A172 (cell line): ENCODE measurements at places on chromosomes 12 and 14. TPM values are rescaled to one million over a fixed set of nuclear protein-coding genes. Genes with fewer than 3 reads are reported as not detected.

GRCh38 chr14:53003776-53004175, 52.9 kb upstream of the FERMT2 start:
- DNase-seq = no peak

DNA sequence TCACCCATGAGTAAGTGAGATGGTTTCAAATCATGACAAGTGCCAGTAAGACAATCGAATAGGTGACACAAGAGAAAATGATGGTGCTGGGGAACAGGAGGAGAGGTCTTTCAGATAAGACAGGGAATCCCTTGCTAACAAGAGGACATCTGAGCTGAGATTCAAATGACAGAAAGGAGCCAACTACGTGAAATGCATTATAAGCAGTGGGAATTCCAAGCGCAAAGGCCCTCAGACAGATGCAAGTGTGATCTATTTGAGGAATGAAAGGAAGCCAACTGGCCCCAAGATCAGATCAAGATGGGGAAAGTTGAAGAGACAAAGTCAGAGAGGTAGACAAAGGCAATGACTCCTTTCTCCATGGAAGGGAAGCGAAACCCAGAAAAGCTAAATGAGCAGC, 4.7 kb downstream of the KCNK10 start:
- DNase-seq = no peak

GRCh38 chr14:24918822-24919221, 131.1 kb downstream of the STXBP6 start:
- no peak for DNase-seq

DNA sequence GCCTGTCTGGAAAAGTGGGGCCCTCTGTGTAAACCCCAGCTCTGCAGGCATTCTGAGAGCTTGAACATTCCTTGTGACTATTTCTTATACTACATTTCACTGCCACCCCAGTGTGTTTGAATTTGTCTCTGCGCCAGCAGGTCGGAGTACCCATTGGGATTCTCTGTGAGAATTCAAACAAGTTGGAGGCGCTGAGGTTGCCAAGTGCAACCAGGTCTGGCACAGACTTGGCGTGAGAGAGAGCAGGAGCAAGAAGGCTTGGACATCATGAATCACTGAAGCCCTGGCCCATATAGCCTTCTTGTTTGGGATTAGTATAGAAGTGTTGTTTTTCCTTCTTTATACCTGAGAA, 33.0 kb upstream of the ATP2A2 start:
- no peak for DNase-seq

GRCh38 chr14:44215660-44216059, 291.4 kb downstream of the FSCB start:
- no peak for DNase-seq

DNA sequence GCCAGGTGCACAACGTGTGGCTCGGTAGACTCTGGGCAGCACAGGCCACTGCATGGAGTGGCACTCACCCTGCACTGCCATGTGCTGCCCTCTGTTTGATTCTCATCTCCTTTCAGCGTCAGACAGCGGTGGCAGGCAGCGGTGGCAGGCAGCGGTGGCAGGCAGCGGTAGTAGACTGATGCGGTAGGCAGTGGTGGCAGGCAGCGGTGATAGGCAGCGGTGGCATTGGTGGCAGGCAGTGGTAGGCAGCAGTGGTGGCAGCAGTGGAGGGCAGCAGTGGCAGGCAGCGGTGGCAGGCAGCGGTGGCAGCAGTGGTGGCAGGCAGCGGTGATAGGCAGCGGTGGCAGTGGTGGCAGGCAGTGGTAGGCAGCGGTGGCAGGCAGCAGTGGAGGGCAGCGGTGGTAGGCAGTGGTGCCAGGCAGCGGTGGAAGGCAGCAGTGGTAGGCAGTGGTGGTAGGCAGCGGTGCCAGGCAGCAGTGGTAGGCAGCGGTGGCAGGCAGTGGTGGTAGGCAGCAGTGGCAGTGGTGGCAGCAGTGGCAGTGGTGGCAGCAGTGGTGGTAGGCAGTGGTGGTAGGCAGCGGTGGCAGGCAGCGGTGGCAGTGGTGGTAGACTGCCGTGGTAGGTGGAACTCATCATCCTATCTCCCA, 6.0 kb upstream of the MEG3 start:
- DNase-seq = no peak

- peak; percentile 14 for DNase-seq
These were observed 10.2 kb upstream of the SERPINA9 start for GRCh38 chr14:94485944-94486841.

DNA sequence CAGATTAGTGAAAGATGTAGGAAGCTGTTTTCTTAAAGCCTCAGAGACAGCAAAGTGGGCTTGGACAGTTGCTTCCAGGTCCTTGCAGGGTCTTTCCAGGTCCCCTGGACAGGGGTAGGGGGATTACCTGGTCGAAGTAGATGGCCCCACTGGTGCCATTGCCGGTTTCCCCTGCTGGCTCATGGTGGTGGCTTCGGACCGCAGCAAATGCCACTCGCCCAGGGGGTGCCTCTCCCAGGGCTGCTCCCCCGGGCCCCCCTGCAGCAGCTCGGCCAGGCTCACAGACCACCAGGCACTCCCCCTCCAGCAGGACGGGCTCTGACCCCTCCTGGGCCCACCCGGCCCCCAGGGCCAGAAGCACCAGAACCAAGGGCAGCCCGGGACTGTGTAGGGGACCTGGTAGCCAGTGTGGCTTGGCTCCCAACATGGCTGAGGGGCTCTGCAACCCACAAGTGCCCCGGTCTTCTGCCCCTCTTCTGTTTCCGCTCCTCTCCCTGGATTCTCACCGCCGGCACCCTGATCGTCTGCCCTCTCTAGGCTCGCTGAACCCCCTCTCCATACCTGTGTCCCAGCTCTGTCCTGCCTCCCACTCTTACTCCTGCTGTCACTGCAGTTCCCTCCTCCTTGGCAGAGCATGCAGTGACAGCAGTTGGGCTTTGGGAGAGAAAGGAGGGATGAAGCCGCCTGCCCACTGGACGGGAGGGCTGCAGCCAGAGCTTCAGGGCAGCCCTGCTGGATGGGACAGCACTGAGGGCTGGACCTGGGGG, 657 bp downstream of the CBLN3 start:
- no peak for DNase-seq

SMIM41 gene
- total RNA-seq = not detected in 2 replicates

TXNDC16 gene
- 4.5 and 5.4 TPM in 2 replicates for total RNA-seq

KRT7 gene
- total RNA-seq = 13.8 and 16.1 TPM in 2 replicates

LGR5 gene
- total RNA-seq = 1.1 and 2.2 TPM in 2 replicates

TMEM19 gene
- total RNA-seq = 44.0 and 48.3 TPM in 2 replicates
